ENCODE measurements at places on chromosomes 7 and 10.

- no peak for DNase-seq
Observed at GRCh38 chr10:124291001-124291701, 127.6 kb downstream of the OAT start.

DNA sequence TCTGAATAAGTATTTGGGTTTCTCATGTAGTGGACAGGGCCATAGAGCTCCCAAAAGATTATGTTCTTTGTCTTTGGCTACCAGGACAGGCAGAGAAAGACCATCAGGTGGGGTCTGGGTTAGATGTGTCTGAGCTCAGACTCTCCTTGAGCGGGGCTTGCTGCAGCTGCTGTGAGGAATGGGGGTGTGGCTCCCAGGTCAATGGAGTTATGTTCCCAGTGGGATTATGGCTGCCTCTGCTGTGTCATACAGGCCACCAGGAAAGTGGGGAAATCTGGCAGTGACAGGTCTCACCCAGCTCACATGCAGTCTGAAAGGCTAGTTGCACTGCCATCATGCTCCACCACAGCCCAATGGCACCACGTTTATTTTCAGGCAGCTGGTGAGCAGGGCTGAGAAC is 97.0 kb upstream of the FERD3L start:
- DNase-seq: no peak

DNA sequence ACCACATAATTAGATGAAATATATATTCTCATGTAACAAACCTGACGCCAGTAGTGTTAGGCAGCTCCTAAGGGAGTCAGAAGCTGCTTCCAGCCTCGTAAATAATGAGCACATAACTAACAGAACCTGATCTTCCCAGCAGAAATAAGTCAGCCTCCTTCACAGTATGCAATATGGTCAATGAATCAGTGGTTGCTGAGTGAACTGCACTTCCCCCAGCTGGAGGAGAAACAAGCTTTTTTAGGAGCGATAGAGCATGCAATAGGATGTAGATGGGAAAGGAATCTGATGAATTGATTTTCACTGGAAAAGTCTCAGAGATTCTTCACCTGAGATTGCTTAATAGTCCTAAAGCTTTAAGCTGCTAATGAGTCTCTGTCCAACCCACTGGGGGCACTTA is 337.2 kb upstream of the LRGUK start:
- DNase-seq: no peak

DNA sequence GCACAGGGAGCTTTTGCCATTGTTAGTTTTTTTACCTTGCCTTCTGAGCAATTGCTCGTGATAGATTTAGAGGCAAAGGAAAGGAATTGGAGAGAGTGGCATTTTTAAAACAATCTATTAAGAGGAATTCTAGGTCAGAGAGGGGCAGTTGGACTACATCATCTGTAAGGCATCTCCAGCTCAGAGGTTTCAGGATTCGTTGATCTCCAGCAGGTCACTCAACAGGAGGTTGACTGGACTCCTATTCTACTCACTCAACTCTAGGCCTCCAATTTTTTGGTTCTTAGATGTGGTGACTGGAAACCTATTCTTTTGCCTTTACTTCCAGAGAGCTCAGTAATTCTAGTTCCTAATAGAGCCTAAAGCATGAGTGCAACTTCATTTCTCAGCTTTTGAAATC is 42.8 kb downstream of the TBXAS1 start:
- no peak for DNase-seq

- no peak for DNase-seq
Observed at GRCh38 chr7:99737726-99738125, 2.7 kb upstream of the CYP3A7 start.

- no peak for DNase-seq
Observed at GRCh38 chr7:29170781-29171180, 23.8 kb upstream of the CHN2 start.

GRCh38 chr10:16016688-16017087 is 156.4 kb upstream of the MINDY3 start:
- no peak for DNase-seq

- no peak for DNase-seq
Observed at GRCh38 chr7:86667732-86668131, 24.0 kb downstream of the GRM3 start.

DNA sequence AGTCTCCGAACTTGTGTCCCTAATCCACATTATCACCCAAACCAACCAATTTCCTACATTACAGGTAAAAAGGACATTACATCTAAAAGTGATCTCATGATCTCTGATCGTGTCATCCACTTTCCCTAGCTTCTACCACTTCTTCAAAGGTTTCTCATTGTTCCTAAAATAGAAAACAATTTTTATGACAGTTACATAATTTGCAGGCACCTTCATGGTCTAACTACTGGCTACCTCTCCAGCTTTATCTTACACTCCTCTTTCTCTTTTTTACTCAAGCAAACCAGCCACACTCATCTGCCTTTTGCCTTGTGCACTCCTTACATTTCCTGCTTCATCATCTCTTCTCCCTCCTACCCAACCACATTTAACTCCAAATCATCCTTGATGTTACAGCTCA is 886.7 kb upstream of the SORCS1 start:
- no peak for DNase-seq

GRCh38 chr7:10889266-10889898 is 84.3 kb upstream of the PHF14 start:
- no peak for DNase-seq

GRCh38 chr7:92731335-92732063 is 104.9 kb downstream of the CDK6 start:
- DNase-seq: no peak

- no peak for DNase-seq
Observed at GRCh38 chr10:86291616-86292340, 74.8 kb downstream of the GRID1 start.

DNA sequence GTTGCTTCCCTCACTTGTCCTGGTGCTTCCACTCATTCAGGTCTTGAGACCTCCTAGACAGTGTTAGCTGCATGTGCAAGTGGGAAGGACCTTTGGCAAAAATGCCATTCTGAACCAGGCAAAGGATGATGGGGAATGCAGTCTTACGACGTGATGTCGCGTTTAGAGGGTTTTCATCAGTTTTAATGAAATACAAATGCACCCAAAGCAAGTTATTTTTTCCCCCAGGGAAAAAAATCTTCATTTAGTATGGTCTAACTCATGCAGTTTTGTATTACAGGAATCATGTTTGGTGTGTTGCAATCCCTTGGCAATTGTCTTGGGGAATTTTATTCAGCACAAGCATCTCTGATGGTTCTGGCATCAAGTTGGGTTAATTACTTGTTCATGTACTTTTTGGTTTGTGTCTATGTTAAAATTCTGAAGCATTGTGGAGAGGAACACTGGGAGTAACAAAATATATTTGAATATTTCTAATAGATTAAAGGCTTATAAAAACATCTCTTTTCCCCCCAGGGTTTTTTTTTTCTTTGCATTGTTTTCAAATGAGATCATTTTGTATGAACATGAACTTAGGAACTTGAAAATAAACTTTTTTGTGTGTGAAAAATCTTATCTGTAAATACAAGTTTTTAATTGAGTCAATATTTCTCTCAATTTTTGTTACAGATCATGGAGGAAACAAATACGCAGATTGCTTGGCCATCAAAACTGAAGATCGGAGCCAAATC is 188.9 kb downstream of the BICC1 start:
- no peak for DNase-seq

DNA sequence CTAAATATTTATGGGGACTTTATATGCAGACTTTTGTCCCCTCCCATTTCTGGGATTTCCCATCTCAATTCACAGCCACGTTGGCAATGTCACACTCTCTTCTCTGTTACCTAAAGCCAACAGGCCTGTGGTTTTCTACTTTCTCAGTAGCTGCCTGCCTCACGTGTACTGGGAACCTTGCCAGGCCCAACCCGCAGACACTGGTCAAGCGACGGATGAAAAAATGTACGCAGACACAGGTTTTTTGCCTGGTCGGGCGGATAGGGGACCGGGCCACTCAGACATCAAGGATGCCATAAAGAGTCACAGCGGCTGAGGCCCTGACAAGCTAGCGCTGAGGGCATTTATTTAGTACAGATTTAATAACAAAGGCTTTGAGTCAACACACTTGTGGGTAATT is 204.4 kb upstream of the DPP6 start:
- no peak for DNase-seq

DNA sequence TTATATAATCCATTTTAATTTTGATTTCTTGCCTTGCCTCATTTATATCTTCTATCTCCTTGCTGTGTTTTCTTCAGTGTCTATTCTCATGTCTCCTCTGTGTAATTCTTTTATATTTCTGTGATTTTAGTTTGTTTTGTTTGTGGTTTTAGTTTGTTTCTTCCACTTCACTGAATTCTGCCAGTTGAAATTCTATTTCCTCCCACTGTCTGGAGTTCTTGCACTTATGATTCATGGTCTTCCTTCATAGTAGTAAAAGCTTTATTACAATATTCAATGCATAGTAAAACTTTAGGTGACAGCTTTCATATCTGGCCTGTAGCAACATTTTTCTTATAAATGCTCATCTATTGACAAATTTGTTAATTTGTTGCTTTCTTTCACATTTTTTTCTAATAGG is 113.3 kb downstream of the MAGI2 start:
- no peak for DNase-seq

DNA sequence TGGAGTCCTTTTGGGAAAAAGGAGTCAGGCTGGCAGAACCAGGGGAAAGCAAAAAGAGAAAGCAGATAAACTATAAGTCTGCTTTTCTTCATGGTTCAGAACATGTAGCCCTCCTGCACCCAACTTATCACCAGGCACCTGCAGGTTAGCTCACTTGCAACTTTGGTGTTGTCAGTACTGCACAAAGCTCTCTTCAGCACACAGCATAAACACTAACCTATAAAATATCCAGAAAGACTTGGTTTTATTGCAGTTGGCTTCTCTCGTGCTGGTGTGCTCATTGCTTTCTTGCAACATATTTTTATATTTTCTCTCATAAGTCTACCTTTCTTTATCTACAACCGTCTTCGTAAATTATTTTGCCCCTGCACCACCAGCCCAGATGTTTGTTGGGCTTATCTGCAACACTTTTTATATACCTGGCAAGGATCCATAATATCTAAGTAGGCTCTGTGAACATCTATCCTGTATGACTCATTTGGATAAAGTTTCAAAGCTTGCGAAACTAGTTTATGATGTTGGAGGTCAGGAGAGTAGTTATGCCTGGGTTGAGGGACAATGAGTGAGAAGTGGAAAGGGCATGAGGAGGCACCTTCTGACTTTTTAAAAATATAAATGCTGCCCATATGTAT is 164.6 kb downstream of the ANKRD30A start:
- no peak for DNase-seq

GRCh38 chr10:91242940-91243339 is 22.5 kb downstream of the PCGF5 start:
- DNase-seq: no peak

DNA sequence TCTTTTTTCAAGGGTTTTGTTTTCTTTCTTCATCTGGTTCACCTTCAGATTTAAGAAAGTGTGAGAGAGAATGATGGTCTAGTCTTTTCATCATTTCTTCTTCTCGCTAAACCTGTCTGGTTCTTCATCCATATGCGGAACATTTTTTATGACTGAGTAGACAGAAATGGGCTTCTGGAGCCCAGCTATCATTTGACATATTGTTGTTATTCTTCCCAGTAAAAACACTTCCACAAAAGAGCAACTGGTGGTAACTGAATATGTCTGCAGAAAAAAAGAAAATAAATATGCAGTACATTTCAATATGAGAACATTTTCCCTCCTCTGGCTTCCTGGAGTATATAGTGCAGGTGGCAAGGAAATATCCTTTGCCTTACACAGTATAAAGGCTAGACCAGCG is 209.5 kb downstream of the JCAD start:
- DNase-seq: no peak

DNA sequence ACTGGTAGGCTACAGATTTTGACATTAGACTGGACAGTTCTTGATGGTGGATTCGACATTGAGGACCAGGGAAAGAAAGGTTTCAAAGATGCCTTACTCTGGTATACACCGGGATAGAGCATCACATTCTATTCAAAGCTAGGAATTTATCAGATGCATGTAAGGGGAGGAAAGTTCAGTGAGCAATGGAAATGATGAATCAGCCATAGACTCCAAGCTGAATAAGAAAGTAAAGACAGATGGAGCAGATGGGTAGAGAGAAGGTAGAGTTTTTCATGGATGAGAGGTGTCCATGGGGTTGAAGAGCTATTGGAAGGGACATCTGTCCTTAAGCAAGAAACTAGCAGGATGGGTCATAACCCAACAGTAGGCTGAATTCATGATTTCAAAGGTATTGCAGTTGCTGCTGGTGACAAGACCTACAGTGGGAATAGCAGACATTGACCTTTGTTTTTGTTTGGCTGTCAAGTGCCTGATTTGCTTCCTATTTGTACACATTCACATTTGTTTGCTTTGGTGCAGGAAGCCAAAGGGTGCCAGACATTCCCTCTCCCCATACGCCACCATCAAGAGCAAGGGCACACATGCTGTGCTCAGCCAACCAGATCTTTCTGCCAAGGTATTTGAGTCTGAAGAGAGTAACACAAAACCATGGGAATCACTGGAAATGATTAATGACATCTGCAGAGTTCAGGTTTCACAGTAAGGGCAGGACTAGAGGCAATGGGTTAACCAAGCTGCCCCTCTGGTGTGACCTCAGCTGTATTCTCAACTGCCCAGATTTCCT is 8.6 kb upstream of the CACUL1 start:
- DNase-seq: no peak

GRCh38 chr10:102120991-102121738 is 997 bp upstream of the LDB1 start:
- DNase-seq: no peak

DNA sequence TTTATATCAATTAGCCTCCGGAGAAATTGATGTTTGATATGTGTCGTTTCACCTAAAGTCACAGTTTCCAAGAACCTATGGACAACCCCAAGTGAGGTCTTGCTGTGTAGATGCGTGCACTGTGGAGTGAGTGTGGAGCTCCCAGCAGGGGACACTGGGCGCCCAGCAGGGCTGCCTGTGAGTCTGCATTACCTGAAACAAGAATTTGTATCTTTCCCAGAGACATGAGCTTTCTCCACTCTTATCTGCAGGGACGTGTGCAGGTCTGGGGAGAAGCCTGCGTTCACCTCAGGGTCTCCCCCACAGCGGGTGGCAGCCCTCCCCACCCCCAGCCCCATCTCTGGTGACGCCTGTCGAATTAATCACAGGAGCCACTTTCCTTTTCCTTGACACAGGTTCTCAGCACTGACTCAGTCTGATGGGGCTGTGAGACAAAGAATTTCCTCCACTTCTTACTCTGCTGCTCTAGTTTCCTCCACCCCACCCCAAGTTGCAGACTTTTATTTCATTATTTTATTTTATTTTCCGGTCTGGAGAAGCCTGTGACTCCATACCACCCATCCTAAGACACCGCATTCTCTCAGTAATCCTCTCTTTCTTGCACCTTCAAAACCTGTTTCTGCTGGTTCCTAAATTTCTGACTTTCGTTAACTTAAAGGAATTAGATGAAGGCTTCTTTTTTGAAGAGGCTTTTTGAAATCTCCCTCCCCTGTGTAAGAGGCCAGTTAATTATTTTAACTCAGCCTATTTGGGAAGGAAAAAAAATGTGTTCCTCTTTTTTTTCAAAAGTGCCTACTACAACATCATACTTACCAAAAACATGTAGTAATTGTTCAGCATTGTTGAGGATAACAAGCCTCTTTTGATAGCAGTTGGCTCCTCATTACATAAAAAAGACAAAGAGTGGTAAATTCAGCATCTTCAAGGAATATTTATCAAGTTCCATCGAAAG is 17.0 kb upstream of the INSIG1 start:
- no peak for DNase-seq

Data from stimulated activated CD4-positive, alpha-beta T cell treated with anti-CD3 and anti-CD28 coated beads, Interleukin-1b, Interleukin-23, amount 100 ng/mL, for 1 hour (primary cell).